Fibroblast of upper back skin (primary cell): ENCODE measurements at places on chromosomes 4 and X.

DNA sequence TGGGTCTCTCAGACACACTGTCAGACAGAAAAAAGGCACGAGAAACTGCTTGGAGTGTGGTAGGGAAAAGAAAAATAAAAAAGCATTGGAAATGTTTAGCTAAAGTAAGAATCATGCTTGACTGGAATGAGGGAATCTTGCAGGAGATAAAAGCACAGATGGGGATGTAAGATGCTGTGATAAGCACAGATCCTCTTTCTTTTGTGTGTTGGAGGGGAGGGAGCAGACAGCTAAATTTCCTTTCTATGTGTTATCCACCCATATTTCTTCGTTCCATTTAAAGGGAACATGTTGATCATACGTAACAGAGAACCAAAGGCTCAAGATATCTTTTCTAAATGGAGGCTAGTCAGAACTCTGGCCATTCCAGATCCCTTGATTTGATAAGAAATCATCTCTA lies 614.0 kb upstream of the LCORL start:
- no peak for DNase-seq

- DNase-seq: no peak
Observed at GRCh38 chr4:99074816-99075215, 13.8 kb downstream of the ADH5 start.

GRCh38 chr4:165398570-165398969 lies 19.8 kb downstream of the CPE start:
- peak; percentile 23 for DNase-seq

DNA sequence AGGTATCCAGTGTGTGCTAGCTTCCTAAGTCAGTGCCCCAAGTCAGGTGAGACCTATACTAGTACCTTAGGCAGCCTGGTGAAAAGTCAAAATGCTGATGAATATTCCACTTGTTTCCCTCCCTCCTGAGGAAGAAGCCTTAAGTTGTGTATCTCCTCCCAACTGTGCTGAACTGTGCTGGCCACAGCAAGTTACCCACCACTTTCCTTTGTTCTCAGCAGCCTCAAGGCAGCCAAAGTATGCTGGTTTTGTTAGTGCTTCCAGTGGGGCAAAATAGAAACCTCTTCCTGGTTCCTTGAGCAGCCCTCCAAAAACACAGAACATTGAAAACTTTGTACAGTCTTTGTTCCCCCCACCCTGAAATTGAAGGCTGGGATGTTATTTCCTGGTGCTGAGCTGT lies 13.9 kb downstream of the ATG4A start:
- DNase-seq: no peak

- DNase-seq: no peak
Observed at GRCh38 chr4:174539571-174539970, 17.3 kb upstream of the HPGD start.

DNA sequence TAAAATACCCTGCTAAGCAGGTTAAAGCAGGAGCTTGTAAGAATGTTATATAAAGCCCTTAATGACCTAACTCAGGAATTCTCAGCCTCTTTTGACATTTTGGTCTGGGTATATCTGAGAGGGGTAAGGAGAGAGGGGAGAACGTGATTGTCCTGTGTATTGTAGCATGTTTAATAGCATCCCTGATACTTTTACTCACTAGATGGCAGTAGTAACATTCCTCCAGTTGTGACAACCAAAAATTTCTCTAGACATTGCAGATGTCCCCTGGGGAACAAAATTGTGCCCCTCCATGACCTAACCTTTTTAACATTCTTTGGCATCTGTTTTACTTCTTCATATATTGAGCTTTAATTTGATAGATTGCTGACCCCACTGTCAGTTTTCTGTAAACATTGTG lies 17.9 kb downstream of the SMARCA5 start:
- no peak for DNase-seq

DNA sequence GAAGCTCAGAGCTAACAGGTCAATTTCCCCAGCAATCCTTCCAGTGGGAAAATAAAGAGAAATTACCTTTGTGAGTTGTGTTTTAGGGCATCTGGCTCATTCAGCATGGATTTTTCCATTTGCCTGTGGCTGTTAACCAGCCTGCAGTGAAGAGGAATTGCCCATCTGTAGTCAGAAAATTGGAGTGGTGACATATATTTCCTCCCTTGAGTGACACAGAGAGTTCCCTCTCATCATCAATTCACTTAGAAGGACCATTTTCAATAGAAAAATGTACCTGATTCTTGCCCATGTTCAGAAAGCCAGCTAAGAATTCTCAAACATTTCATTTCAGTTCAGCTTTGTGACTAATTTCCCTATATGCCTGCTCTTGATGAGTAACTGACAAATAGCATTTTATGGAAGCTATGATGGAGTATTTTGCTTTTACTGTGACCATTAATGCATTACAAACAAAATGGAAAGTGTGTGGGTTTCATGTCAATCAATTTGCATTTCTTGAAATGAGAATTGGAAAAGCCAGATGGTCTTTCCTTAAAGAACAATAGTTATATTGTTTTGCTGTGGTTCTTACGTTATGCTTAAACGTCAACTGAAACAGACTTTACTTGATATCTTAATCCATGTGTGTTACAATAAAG lies 155.8 kb downstream of the NWD2 start:
- no peak for DNase-seq

GRCh38 chr4:6788123-6788522 lies 5.6 kb downstream of the KIAA0232 start:
- DNase-seq: no peak

- no peak for DNase-seq
Observed at GRCh38 chr4:3358656-3359055, 65.8 kb downstream of the RGS12 start.
